ENCODE measurements at places on chromosomes 5 and 9. TPM values are rescaled to one million over a fixed set of nuclear protein-coding genes. Genes with fewer than 3 reads are reported as not detected.

CARD9 gene
- 0.43 TPM for total RNA-seq

IRX4 gene
- not detected for total RNA-seq

SPINK13 gene
- total RNA-seq, result not detected

CDC14B gene
- total RNA-seq, result 47.8 TPM

GKAP1 gene
- total RNA-seq, result not detected

NKD2 gene
- total RNA-seq, result 6.5 TPM

IL13 gene
- total RNA-seq, result not detected

PCDHGA2 gene
- 4.9 TPM for total RNA-seq

STPG3 gene
- not detected for total RNA-seq

FOXD4L4 gene
- total RNA-seq, result not detected

DNA sequence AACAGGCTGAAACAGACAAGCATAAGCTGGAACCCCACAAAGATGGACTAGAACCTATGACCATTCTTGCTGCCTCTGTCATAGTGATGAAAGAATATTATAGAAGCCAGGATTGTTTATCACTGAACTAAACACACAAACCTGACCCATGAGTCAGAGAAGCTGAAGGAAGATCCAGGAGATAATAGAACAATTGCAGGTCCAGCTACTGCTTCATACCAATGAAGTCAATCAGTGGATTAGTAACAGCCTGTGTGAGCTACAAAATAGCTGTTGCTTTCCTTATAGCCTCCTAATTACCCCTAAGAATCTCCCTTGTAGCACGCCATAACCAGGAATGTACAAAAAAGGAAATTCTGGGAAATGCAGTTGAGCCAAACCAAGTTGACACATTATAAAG, 459.9 kb upstream of the ZNF462 start:
- no peak overlapping the region for H3K4me3 ChIP-seq
- no peaks in the 10 kb centered on the region for H3K27me3 ChIP-seq
- no peaks in the 10 kb centered on the region for H3K36me3 ChIP-seq

- no peak overlapping the region for H3K4me3 ChIP-seq
- H3K36me3 ChIP-seq, result no peaks in the 10 kb centered on the region
- no peak for DNase-seq
Measured at GRCh38 chr5:121189342-121190305, 662.1 kb upstream of the FTMT start.

GRCh38 chr5:129001841-129002526, 36.7 kb downstream of the SLC27A6 start:
- DNase-seq, result no peak
- no peak overlapping the region for H3K27ac ChIP-seq
- H3K4me3 ChIP-seq, result no peak overlapping the region
- no peaks in the 10 kb centered on the region for H3K4me1 ChIP-seq
- H3K36me3 ChIP-seq, result no peaks in the 10 kb centered on the region

- no peaks in the 10 kb centered on the region for H3K36me3 ChIP-seq
- no peak for DNase-seq
- no peaks in the 10 kb centered on the region for H3K4me1 ChIP-seq
- no peaks in the 10 kb centered on the region for H3K27me3 ChIP-seq
- H3K4me3 ChIP-seq, result no peak overlapping the region
Measured at GRCh38 chr5:88436290-88436689, 167.6 kb upstream of the TMEM161B start.

DNA sequence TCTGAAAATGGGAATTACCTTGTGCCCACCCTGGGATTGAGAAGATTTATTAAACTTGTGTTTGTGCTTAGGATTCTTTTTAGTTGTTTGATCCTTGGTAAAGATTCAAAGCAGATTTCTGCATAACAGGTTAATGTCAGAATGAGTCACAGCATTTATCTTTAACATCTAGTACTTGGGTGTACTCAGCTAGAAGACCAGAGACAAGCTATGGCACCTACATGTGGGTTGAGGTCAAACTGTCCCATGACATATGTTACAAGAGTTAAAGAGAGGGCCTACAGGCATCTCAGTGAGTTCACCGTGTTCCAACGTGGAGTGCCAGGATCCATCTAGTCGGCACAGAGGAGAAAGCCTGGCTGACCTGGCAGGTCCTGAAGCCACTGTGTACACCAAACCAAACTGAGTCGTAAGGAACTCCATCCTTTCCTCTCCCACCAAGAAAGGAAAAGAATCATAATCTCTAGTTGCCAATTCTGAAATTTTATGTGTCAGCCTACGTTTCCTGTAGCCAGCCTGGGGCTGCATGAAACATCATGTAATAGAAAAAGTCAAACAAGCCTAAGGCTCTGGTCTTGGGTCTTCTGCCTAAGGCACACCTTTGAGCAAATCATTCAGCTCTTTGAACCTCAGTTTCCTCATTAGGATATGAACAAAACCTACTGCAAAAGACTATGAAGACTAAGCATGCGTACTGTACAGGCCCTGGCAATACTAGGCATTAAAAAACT, 73.7 kb downstream of the RCL1 start:
- H3K36me3 ChIP-seq, result peaks cover 1% of the 10 kb centered on the region
- DNase-seq, result no peak
- no peaks in the 10 kb centered on the region for H3K27me3 ChIP-seq
- peak overlapping the region; percentile 75 for H3K27ac ChIP-seq
- H3K4me1 ChIP-seq, result peaks cover 40% of the 10 kb centered on the region

DNA sequence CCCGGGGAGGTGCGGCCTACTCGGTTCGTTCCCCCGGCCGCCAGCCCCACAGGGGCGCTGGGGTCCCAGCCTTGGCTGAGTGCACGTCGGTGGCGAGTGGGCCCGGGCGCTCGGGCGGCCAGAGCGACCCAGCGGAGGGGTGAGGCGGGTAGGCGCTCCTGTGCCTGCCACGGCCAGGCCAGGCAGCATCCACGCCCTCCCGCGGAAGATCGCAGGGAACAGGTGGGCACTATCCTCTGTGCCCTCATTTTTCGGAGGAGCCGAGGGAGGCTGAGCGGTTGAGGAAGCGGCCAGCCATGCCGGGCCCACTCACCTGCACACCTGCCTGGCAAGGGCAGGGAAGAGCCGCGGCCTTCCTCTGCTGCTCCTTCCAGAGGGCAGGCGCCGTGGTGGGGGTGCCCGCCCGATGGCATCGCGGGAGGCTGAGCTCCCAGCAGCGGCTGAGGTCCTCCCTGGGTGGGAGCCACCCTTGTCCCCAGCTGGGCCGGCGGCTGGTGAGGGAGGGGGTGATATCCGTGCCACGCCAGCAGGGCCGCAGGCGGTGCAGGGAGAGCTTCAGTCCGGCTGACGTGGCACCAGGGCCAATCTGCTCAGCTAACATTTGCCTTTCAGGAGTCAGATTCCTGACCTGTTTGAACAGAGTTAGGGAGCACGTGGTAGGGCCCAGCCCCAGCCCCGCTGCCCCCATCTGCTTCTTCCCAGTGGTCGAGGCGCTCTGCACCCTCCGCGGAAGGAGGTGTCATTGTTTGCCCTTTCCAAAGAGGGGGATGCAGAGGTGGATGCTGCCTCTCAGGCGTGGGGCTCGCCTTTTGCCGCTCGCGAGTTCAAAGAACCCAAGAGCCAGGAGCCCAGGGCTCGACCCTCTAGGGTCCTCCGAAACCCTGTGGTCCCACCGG, 1.6 kb upstream of the SEC16A start:
- H3K36me3 ChIP-seq, result no peaks in the 10 kb centered on the region
- H3K4me3 ChIP-seq, result peak overlapping the region; percentile 69
- no peak for DNase-seq
- H3K27me3 ChIP-seq, result no peaks in the 10 kb centered on the region

- no peak overlapping the region for H3K4me3 ChIP-seq
- H3K27ac ChIP-seq, result no peak overlapping the region
- H3K4me1 ChIP-seq, result no peaks in the 10 kb centered on the region
- H3K36me3 ChIP-seq, result no peaks in the 10 kb centered on the region
- no peaks in the 10 kb centered on the region for H3K27me3 ChIP-seq
- no peak for DNase-seq
Measured at GRCh38 chr5:60687927-60688720, 11.8 kb downstream of the DEPDC1B start.

- H3K4me3 ChIP-seq, result no peak overlapping the region
- H3K36me3 ChIP-seq, result no peaks in the 10 kb centered on the region
- DNase-seq, result no peak
- H3K27me3 ChIP-seq, result no peaks in the 10 kb centered on the region
Measured at GRCh38 chr9:110650991-110651411, 17.6 kb upstream of the MUSK start.

DNA sequence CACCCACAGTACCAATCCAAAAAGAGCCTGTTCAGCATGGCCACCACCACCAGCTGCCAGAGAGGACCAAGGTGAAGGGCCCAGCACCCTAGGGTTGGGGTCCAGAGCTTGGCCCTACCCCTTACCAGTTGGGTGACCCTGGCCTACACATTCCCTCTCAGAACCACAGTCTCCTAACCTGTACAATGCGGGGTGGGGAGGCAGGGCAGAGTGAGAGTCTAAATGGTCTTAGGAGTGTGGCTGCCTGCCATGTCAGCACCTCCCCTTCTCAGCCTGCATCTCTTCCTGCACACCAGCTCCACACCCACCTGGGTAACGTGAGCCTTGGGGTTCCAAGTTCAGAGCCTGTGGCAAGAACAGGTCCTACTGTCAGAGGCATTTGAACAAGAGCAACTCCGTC, 92.2 kb downstream of the C5orf15 start:
- H3K36me3 ChIP-seq, result no peaks in the 10 kb centered on the region
- H3K27me3 ChIP-seq, result no peaks in the 10 kb centered on the region
- no peak overlapping the region for H3K4me3 ChIP-seq
- no peak for DNase-seq

GRCh38 chr5:163623524-163623923, 118.1 kb downstream of the MAT2B start:
- H3K36me3 ChIP-seq, result no peaks in the 10 kb centered on the region
- no peak overlapping the region for H3K27ac ChIP-seq
- DNase-seq, result no peak

- no peaks in the 10 kb centered on the region for H3K27me3 ChIP-seq
- H3K27ac ChIP-seq, result no peak overlapping the region
- H3K4me3 ChIP-seq, result no peak overlapping the region
- DNase-seq, result no peak
Measured at GRCh38 chr5:87499478-87500410, 87.0 kb upstream of the CCNH start.

- H3K4me3 ChIP-seq, result no peak overlapping the region
- no peak overlapping the region for H3K27ac ChIP-seq
- no peak for DNase-seq
- no peaks in the 10 kb centered on the region for H3K36me3 ChIP-seq
- H3K4me1 ChIP-seq, result no peaks in the 10 kb centered on the region
- H3K27me3 ChIP-seq, result no peaks in the 10 kb centered on the region
Measured at GRCh38 chr9:81621118-81621517, 68.2 kb downstream of the TLE1 start.

DNA sequence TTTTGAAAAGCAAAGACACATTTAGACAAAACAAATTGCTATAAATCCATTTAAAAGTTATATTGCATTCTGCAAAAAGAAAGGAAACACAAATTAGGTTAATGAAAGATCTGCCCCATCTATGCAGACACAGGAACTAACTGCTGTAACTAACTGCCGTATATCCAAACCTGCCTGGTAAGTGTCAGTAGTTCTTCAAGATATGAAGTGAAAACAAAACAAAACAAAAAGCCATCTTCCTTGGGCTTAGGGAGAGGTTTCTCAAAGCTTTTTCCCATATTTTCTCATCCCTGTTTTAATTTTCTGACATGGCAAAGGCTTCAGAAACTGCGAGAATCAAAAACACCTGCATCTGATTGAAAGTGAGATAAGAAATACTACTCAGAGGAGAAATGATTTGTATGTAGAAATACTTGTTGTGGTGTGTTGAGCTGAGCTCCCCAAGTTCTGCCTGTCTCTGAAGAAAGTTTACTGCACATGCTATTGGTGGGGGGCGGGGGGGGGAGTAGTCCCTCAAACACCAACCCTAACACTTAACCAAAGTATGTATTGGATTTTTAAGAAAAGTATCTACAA, 750.5 kb downstream of the PTPRD start:
- H3K27me3 ChIP-seq, result no peaks in the 10 kb centered on the region
- H3K27ac ChIP-seq, result no peak overlapping the region
- H3K36me3 ChIP-seq, result no peaks in the 10 kb centered on the region
- no peaks in the 10 kb centered on the region for H3K4me1 ChIP-seq
- no peak overlapping the region for H3K4me3 ChIP-seq

DNA sequence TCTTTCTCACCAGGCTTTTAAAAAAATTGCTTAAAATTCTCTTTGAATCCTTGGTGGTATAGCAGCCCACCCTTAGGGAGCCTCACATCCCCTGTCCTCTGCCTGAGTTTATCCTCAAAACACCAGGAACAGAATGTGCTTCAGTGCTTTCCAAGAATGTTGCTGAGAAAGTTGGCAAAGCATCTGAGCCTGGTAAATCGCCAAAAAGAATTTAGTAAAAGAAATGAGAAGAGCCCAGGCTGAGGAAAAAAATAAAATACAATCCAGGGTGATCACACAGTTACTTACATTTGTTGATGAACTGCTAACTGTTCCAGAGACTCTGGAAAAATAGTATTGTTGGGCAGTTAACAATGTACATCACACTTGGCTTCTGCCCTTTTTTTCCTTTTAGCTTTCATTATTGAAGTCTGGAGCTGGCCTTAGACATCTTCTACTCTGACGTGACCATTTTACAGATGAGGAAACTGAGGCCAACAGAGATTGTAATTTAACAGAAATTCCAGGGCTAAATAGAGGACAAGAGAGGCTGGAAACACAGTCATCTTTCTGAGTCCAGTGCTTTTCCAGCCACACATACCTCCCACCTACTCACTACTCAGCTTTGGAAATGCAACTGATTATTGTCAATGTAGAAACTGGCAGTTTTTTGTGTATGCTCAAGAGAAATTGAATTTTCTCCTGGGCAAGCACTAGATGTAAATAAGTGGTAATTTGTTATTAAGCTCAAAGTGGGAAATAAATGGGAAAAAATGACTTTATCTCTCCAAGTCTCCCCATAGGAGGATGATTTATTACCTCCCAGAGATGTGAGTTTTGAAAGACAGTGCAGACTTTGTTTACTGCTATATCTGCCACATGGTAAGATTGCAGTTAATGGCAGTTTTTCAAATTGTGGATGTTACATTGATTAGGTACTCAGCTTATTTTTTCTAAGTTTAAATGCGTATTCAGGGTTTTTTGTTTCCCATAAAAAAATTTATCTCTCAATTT, 86.7 kb upstream of the ALDH1A1 start:
- H3K27me3 ChIP-seq, result no peaks in the 10 kb centered on the region
- H3K27ac ChIP-seq, result peak overlapping the region; percentile 87
- peak overlapping the region; percentile 15 for H3K4me3 ChIP-seq
- H3K36me3 ChIP-seq, result no peaks in the 10 kb centered on the region
- no peaks in the 10 kb centered on the region for H3K4me1 ChIP-seq

- no peaks in the 10 kb centered on the region for H3K36me3 ChIP-seq
- no peak overlapping the region for H3K4me3 ChIP-seq
- no peak for DNase-seq
- no peak overlapping the region for H3K27ac ChIP-seq
- no peaks in the 10 kb centered on the region for H3K27me3 ChIP-seq
Measured at GRCh38 chr9:72893437-72893836, 59.4 kb downstream of the ALDH1A1 start.

Measured in ascending aorta (tissue), 2 donors.